ENCODE measurements at places on chromosomes 12 and 14. TPM values are rescaled to one million over a fixed set of nuclear protein-coding genes. Genes with fewer than 3 reads are reported as not detected.

RDH16 gene
- total RNA-seq, result 6.3 TPM

REP15 gene
- 0.34 TPM for total RNA-seq

TMPRSS12 gene
- not detected for total RNA-seq

HRK gene
- total RNA-seq, result under 0.01 TPM

ARMH4 gene
- total RNA-seq, result 5.1 TPM

MLEC gene
- 83.6 TPM for total RNA-seq

KLHDC2 gene
- total RNA-seq, result 86.5 TPM

LTBP2 gene
- total RNA-seq, result 11.6 TPM

TEDC1 gene
- 3.8 TPM for total RNA-seq

UTP20 gene
- 26.0 TPM for total RNA-seq

AVPR1A gene
- total RNA-seq, result not detected

BIN2 gene
- total RNA-seq, result not detected

YAF2 gene
- total RNA-seq, result 18.6 TPM

CCDC196 gene
- total RNA-seq, result not detected

BMAL2 gene
- total RNA-seq, result 97.9 TPM

TMEM121 gene
- total RNA-seq, result 1.4 TPM

DIO2 gene
- total RNA-seq, result 0.68 TPM

HSPB8 gene
- 2.7 TPM for total RNA-seq

HOXC9 gene
- total RNA-seq, result not detected

C12orf76 gene
- 28.8 TPM for total RNA-seq

WNT1 gene
- not detected for total RNA-seq

CCDC197 gene
- total RNA-seq, result not detected

NANOG gene
- under 0.01 TPM for total RNA-seq

All from nasal cavity respiratory epithelium epithelial cell of viscerocranial mucosa (primary cell).